ENCODE measurements at places on chromosomes 7 and 10.

- DNase-seq = no peak
These were observed 18.9 kb downstream of the CEP55 start for GRCh38 chr10:93515071-93516005.

DNA sequence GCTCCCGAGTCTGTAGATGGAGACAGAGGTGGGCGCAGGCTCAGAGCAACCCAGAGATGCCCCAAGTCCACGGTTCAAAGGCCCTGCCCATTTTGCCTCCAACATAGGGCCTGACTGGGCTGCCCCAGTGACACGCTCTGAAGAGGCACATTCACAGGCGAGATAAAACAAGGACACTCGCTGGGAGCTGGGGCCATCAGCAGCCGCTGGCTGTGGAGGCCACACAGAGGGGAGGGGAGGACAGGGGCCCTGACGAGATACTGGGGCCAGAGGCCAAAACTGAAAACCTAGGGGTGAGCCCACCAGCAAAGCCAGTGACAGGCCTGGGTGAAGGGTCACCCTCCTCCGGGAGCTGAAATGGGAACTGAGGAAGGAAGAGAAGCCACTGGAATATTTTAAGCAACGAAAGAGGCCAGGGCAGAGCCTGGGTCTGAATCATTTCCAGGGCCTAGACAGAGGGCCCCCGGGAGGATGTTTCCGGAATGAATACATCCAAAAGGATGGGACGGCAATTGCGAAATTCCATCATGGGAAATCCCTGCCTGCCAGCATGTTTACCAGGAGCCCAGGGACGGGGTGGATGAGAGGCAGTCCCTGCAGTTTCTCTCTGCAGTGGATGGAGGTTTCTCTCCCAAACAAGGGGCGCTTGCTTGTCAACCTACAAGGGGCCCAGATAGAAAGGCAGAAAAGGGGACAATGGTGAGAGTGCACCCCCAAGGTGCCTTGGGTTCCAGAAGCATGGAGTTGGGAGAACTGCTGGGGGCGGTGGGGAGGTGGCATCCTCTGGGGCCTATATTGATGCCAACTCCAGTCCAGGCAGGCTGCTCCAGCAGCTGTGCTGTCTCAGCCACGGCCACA lies 29.0 kb upstream of the HSPA12A start:
- DNase-seq = no peak

GRCh38 chr7:106778656-106779250 lies 86.3 kb upstream of the PIK3CG start:
- DNase-seq = no peak

GRCh38 chr7:112201411-112201810 lies 4.8 kb downstream of the DOCK4 start:
- DNase-seq = no peak

GRCh38 chr10:13776861-13777311 lies 190.1 kb downstream of the PRPF18 start:
- DNase-seq = no peak
